ENCODE measurements at places on chromosomes 1 and 21.

GRCh38 chr1:43716559-43717281, 9.4 kb downstream of the ST3GAL3 start:
- DNase-seq: no peak

DNA sequence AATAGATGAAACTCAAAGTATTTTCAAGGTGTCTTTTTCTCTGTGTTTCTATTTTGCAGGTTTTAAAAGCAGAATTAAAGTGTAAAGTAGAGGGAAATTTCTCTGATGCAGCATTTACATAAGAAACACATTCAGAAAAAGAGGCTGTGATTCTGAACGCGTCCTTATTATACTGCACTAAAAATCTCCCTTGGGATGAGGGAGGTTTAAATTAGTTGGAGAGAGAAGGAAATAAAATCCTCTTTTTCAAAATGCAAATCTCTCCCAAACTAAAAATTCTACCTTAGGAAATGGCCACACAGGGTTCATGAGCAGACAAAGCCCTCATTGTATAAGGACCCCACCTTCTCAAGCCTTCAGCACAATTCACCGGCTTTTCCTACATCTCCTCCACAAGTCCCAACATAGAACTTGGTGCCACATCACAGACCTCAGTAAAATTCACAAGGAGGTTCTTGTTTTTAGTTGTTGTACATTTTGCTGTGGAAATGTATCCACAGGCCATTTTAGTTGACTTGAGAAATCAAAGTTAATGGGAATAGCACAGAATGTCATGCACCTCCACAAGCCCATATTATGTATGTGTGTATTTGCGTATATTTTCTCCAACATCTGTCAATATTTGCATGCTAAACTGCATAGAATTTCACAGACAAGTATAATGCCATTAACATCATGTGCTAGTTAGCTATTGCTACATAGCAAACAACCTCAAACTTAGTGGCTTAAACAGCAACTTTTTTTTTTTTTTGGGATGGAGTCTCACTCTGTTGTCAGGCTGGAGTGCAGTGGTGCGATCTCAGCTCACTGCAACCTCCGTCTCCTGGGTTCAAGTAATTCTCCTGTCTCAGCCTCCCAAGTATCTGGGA, 59.8 kb downstream of the MAB21L3 start:
- no peak for DNase-seq

- no peak for DNase-seq
Measured at GRCh38 chr1:11654137-11654938, at the start of the genes FBXO2 and FBXO44. Gene FBXO2, minus strand, starts transcription at chr1:11654429. Its CDS starts 89 bp downstream, at chr1:11654340. Gene FBXO44, plus strand, starts transcription at chr1:11654877. Its CDS starts 959 bp downstream, at chr1:11655836.

DNA sequence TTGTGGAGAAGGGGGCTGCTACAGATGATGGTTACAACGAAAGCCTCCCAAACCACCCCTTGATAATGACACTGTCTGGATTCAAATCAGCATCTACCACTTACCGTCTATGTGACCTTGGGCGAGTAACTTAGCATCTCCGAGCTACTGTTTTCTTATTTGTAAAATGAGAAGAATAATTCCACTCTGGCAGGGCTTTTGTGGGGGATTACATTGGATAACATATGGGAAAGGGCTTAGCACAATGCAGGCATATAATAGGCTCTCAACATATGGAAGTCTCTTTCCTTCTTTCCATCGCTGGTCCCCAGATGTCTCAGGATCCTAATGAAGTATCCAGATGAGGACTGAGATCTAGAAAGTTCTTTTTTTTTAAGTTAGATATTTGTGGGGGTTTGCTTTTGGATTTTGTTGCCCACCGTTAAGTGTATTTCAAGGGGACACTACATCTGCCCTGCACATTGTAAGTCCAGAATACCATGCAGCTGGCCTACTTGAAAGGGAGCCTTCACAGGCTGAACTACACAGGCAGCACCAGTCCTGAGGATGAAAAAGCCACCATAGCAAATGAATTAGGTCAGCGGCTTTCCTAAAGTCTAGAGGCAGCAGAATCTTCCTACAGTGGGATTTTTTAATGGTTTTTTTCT, 172.2 kb upstream of the IRF2BP2 start:
- no peak for DNase-seq

GRCh38 chr21:41698071-41698470, 68.8 kb downstream of the RIPK4 start:
- no peak for DNase-seq

DNA sequence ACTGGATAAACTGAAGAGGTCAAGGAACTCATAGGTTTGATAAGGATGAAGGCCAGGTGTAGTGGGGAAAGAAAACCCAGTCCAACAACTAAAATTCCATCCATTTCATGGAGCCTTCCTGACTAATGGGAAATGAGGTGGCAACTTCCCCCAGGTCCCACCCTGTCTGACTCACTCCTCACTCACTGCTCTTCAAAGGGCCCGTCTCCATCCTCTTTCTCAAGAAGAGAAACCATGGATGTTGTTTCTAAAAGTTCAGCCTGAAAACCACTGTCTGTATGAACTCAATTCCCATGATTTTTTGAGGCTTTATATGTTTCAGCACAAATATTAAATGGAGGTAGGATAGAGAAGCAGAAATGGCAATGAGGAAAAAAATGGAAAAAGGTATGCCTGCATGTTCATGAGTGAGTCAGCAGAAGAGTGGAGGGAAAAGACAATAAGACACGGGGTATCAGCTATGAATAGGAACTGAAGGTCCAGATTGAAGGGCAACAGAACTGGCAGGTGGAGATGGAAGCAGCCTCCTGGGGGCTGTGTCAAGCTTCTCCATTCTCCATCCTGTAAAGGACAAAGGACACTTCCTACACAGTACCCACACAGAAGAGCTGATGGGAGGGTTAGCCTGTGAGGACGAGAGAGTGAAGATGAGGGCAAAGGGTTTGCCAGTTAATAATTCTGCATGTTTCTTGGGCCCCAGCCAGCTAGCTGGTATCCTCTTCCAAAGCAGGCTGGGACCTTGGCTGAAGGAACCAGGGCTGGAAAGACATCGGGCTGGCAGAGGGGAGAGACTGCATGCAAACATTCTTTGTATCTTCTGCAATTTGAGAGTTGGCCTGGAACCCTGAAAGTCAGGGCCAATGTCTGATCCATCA, 5.5 kb upstream of the ELOVL1 start:
- no peak for DNase-seq

DNA sequence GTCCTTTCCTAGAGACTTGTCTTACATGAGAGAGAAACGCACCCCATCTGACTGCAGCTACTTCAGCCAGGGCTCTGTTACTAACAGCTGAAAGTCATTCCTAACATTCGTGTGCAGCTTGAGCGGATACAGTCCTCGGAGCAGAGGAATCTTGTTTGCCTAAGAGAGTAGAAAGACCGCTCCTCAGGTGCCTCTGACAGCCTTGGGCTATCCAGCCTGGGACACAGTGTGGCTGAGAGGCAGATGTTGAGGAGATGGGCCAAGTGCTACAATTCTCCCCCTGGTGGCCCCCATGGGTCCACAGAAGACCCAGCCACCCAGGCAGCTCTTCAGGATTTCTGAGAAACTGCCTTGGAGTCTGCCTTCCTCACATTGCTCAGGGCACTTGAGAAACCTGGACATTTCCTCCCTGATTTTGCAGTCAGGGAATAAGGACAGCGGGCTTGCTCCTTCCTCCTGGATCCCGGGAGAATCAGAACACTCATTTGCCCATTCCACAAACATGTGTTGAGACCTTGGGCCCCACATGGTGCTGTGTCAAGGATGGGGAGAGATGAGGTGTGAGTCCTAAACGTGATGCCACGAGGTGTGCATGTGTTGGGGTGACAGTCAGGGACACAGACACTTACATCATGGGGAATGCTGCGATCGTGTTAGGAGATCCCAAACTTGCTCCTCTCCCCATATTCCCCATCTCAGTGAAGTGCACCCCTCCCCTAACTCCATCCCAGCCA, 13.1 kb downstream of the TRIM62 start:
- no peak for DNase-seq

GRCh38 chr1:61318319-61319125, 236.2 kb downstream of the NFIA start:
- peak; percentile 89 for DNase-seq

- DNase-seq: no peak
Measured at GRCh38 chr1:74578101-74578500, 65.7 kb upstream of the LRRC53 start.
